ENCODE measurements at places on chromosomes 16 and 17.

DNA sequence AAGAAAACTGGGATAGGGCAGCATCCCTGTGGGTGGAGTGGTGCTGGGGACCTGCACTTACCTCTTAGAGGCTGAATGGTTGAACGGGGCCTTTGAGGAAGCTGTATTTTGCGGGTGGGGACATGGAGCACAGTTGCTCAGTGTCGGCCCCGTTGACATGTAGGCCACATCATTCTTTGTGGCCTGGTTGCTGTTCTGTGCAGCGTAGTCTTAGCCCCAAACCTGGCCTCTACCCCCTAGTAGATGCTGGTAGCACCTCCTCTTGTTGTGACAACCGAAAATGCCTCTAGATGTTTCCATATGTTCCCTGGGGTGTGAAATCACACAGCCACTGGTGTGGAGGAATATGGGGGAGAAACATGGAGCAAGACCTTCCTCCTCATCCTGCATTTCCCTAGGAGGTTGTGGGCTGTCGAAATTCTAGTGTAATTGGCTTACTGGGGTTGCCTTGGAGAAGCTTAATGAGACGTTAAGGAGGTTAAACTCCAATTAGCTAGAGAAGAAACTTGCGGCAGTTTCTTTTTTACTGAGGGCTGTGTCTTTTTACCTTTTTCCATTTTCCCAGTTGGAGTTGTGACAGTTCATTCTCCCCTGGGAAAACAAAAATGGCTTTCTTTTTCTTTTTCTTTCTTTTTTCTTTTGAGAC is 9.4 kb downstream of the ABCC1 start:
- DNase-seq = no peak

DNA sequence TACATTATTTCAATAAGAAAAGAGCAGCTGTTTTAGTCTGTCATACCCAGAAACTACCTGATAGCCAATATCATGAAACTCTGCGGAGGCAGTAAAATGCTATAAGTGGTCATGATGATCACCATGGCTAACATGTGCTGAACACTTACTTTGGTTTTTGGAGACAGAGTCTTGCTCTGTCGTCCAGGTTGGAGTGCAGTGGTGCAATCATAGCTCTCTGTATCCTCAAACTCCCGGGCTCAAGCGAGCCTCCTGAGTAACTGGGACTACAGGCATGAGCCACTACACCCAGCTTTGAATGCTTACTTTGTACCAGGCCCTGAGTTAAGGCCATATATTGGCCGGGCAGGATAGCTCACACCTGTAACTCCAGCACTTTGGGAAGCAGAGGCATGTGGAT is 101.2 kb upstream of the DHX40 start:
- no peak for DNase-seq

GRCh38 chr17:41684035-41684434 is 4.7 kb upstream of the EIF1 start:
- no peak for DNase-seq

DNA sequence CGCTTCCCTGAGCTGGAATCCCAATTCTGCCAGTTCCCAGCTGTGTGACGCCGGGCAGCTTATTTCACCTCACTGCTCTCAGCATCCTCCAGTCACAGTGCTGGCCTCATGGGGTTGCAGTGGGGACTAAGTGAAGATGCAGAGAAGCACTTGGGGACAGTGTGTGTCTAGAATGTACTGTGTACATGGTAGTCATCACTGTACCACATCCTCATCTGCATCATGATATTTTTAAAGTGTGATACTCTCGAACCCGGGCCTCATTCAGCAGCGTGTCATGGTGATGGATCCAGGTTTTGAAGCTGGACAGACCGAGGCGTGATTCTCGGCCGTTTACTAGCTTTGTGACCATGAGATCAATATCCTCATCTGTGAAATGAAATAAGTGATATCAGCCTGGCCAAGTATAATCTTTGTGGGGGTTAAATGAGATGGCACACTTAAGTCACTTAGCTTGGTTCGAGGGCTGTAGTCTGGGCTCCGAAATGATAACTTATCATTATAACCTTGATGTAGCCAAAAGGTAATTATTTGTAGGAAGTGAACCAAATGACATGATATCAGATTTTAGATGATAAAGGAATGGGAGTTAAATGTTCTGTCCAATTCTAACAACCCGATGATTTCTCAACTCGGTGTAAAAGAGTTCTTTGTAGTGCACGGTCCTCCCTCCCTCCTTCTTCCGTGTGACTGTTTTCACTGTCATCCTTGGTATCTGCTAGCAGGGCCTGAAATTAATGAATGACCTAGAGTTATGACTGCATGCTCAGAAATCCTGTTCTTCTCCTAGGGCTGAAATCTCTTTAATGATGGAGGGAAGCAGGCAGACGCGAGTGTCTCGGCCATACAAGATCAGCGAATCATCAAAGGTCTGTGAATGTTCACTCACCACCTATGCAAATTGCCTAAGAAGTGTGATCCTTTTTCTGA is 2.0 kb downstream of the KLHL36 start:
- DNase-seq = no peak

GRCh38 chr17:76845541-76846017 is 22.6 kb upstream of the MGAT5B start:
- DNase-seq = no peak

- DNase-seq = no peak
These were observed 1.1 kb downstream of the KRTAP9-9 start for GRCh38 chr17:41256291-41256685.

DNA sequence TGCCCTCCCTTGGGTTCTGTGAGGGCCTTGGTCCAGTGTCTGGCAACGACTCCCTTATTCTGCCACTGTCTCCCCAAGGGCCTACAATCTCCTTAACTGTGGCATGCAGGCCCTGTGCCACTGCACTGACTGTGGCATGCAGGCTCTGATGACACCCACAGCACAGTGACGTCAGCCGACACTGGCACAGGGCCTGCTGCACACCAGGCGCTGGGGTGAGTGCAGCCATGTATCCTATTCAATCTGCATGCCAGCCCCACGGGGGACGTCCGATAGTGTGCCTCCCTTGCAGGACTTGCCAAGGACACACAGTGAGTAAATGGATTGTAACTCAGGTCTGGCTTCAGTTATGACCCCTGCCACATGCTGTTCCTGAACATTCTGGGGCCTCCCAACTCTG is 39.8 kb upstream of the RASD1 start:
- DNase-seq = no peak

DNA sequence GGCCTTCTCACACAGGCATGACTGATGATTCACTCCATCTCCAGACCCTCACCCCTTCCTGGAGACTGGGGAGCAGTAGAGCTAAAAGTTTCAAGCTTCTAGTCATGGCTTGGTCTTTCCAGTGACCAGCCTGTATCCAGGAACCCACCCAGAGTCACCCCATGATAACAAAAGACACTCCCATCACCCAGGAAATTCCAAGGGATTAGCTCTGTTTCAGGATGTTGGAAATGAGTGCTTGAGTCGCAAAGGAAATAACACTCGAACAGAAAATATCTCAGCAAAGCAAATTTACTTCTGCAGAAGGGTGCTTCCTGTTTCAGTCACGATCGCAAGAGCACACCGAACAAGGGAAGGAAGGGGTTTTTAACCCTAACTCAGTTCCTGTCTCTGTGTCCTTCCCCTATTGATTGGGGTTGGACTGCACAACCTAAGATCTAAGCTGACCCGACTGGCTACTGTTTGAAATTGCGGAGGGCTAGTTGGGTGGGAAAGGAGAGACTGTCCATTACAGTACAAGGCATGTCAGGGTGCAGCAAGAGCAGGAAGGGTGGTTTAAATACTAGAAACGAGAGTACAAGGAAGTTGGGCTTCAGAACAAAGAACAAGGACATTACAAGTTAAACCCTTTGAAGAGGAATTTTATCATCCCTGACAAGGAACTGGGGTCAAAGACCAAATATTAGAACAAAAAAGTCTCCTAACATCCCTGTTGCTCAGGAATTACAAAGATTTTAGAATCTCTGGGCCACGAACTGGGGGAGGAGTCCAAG is 224.4 kb upstream of the CACNG5 start:
- no peak for DNase-seq
